ENCODE measurements at places on chromosomes 1 and 21.

GRCh38 chr1:88401313-88401712 lies 282.8 kb upstream of the PKN2 start:
- DNase-seq: no peak

DNA sequence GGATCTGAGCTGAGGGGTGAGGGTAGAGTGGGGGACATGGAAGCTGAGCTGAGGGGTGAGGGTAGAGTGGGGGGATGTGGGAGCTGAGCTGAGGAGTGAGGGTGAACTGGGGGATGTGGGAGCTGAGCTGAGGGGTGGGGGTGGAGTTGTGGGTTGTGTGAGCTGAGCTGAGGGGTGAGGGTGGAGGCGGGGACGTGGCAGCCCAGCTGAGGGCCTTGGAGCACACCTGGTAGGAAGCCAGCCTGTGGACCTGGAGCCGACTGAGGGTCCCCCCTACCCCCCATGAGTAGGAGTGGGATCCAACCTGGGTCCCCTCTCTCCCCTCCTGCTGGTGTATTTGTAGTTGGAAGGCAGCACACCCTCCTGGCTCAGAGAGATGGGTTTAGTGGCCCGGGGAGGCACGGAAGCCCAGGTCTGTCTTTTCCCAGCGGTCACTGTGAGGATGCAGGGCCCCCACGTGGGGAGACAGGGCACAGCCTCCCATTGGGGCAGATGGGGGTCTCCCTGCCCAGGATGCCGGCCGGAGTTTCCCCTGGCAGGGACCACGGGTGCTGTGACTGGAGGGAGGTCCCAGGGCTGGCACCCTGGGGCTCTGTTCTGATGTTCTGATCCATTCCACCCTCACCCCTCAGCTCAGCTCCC lies 13.2 kb upstream of the NPHP4 start:
- no peak for DNase-seq

DNA sequence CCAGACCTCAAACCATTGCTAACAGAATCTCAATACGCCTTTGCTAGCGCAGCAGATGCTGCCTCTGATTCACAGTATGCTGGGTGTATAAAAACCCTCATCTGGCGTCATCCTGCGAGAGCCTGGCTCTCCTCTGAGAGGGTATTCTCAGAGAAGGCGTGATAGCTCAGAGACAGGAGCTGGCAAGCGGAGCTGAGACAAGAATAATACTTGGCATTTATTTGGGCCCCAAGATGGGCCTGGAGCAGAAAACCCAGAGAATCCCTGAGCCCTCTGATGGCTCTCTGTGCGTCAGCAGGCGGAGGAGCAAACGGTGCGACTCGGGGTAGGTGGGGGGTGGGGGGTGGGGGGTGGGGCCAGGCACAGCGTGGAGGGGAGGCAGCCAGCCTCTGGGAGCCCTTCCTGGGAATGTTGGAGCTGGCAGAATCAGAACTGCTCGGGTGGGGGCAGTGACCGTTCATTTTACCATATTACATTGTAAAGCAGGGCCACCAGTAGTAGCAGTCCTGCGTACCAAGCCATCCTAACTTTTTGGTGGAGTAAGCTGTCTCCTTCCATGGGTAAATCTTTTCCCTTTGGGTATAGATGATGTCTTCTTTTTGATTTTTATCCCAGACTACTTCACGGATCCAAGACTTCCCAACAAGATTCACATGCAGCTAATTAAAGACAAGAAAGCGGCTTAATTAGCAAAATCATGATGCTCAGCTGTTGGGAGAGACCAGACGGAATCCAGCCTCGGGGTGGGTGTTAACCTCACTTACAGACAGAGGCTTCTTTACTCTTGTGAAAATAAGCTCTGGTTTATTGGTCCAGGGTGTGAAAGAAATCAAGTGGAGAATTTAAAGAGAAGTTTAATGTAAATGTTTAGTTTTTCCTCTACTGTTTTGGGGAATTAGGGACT lies 7.1 kb downstream of the RIIAD1 start:
- no peak for DNase-seq

GRCh38 chr21:43332861-43333297 lies 94.1 kb downstream of the SIK1 start:
- no peak for DNase-seq

DNA sequence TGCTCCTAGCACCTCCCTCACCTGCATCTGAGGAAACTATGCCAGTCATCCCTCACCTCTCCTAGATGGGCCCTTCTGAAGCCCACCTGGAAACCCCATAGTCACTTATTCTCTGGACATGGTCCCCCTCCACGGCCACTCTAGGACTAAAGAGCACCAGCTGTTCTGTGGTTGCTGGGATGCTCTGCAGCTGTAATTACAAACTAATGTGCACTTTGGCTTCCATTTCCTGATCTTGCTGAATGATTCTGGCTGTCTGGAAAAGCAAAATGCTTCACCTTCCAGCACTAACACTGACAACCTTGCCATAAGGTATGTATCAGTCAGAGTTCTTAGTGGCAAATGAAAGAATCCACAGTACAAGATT lies 48.7 kb upstream of the PSEN2 start:
- DNase-seq: no peak

DNA sequence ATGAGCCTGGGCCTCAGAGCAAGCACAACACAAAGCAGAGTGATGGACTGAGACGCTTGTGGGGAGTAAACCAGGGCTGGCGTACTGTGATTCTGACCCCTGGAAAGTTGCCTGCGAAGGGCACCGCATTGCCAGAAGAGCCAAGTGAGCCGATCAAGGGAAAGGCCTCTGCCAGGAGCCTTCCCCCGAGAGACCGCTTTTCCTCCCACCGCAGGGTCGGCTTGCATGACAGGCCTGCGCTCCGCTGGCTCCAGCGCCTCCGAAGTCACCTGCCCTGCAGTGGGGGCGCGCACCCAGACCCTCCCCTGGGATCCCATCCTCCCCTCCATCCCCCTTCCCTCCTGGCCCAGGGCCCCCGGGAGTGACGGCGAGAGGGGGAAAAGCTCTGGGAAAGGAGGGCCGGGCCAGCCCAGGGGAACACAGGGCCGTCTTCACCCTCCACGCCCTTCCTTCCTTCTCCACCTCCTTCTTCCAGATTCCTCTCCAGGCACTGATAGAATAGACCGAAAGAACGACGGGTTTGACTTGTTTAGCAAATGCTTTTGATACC lies 165.0 kb downstream of the TRIM33 start:
- DNase-seq: no peak

GRCh38 chr1:46183926-46184557 lies 7.8 kb upstream of the P3R3URF start:
- DNase-seq: no peak

DNA sequence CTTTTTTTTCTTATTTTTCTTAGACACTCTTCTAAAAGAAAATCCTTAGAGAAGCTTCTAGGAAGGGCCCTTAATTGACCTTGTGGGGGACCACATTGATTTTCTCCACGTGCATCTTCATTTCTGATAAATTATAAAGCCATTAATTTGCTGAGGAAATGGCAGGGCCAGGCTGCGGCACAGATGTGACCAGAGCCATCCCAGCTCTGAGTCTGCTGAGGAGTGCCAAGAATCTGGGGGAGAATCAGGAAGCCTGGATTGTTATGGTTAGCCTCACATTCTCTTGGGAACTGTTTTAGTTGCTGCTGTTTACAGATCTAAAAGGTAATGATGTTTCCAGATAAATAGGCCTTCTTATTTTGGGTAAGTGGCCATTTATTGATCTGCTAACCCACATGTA lies 16.2 kb downstream of the PROX1 start:
- DNase-seq: no peak

DNA sequence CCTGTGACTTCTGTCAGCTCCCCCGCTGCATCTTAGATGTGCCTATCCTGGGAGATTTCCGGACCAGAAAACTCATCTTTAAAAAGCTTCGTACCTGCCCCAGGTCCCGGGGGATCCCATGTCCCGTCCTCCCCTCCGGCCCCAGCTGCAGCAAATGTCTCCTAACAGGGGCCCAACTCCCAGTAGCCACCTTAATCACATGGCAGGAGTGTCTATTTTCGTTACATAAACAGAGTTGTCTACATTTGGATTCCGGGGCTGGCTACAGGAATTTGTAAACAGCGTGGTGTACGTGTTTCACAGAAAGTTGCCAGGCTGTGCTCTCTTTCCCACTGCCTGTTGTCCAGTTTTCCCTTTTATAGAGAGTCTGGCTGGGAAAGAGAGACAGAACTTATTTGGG lies 17.9 kb upstream of the KCNE2 start:
- no peak for DNase-seq

GRCh38 chr1:204254031-204254661 lies 40.4 kb upstream of the GOLT1A start:
- DNase-seq: no peak

GRCh38 chr1:169325117-169325516 lies 42.5 kb downstream of the NME7 start:
- no peak for DNase-seq

- DNase-seq: no peak
Observed at GRCh38 chr1:2404890-2405511, 7.4 kb downstream of the PEX10 start.

DNA sequence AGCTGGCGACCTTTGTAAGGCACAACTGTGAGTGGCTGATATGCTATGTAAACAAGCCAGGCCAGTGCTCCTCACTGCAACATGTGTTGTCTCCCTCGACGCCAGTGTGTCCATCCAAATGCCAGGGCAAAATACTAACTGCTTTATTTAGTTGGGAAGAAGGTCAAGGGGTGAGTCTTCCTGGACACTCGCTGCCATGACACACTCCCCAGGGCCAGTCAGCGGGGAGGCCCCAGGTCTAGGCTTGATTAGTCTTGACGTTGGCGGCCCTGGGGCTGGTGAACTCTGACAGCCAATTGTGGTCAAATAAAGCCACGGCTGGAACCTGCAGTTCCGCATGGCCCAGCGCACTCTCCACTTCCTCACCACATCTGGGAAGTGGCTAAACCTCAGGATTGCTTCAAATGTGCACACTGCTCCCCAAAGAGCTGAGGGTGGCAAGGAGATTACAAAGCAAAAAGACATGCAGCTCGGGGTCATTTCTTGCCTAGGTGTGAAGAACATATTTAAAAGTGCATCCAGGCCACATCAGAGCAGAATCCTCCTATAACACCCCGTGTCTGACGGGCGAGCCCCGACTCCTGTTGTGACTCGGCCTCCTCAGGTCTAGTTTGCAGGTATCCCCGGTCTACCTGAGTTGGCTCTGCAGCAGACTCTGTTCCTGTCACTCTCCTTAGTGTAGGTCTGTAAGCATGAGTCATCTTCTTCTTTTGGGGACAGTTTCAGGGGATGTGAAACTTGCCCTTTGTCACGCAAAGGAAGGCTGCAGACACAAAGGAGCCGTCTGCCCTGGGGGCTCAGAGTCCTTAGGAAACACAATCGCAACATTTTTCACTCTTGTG lies 183.5 kb downstream of the RUNX1 start:
- DNase-seq: no peak

DNA sequence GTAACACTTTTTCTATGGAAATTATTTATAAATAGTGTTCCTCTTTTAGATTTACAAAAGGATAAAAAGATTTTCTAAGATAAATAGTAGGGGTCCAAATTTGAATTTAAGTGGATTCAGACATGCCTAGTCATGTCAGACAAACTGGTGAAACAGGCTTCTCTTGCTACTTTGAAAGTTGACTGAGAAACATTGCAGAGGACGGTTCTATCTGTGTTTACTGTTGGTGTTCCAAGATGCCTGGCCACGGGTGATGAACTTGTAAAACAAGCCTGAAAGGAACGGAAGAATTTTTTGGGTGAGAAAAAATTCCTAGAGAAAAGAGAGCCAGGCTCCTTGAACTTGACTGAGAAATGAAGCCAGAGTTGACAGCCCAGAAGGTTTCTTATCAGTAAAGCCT lies 2.2 kb downstream of the KRTAP19-1 start:
- no peak for DNase-seq
